Activated CD8-positive, alpha-beta memory T cell treated with anti-CD3 and anti-CD28 coated beads for 48 hours (primary cell): ENCODE measurements at places on chromosomes 5 and 9.

DNA sequence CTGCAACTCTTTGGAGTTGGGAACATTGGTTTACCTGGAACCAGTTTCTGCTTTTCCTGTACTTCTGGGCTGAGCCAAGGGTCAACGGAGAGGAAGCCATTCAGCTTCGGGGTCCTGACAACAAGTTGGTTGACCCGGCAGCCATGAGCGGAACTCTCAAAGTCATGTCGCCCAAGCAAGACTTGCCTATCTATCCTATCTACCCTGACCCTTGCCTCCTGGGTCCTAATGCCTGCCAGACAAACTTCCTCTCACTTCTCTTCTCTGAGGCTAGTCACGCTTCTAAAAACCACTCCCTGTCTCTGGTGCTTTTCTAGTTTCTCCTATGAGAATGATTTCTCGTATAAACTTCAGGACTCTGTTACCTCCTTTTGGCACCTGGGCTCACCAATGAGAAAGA is 44.7 kb upstream of the CRHBP start:
- DNase-seq = no peak

GRCh38 chr9:16825971-16826625 is 44.4 kb downstream of the BNC2 start:
- no peak for DNase-seq

- no peak for DNase-seq
Measured at GRCh38 chr5:148499452-148499851, 115.7 kb downstream of the FBXO38 start.

DNA sequence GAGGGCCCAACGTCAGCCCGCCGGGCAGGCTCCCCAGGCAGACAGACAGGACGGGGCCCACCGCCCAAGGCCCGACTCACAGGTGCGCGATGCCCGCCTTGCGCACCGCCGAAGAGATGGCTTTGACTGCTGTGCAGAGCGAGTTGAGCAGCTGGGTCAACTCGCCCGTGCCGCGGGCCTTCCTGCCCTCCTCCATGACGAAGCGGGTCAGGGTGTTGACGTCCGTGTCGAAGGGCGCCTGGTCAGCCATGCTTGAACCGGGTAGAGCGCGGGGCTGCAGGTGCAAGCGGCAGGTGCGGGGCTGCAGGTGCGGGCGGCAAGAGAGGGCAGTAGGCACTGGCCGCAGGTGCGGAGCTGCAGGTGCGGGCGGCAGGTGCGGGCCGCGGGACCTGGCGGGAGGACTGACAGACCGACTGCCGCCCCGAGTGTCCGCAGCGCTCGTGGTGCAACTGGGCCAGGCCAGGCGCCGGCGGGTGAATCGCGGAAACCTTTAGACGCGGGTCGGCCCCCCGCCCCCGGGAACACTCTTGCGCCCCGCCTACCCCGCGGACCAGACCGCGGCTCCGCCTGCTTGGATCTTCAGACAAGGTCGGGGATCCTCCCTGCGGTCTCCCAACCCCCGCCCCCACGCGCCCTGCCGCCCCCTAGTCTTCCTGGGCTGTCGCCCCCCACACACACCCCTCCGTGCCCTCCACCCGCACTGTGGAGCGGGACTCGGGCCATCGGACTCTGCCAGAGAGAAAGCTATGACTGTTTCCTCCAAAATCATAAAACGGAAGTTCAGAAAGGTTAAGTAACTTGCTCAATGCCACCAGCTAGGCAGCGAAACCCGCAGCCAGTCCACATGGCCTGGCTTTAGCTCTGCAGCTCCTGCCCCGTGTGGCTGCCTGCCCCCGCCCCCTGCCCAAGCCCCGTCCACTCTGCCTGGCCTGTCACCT is at the start of gene FBP1:
FBP1 (minus strand) TSS at position 458 of the 938 bp plus-strand sequence; CDS start at position 250, 208 bp downstream.
- no peak for DNase-seq

DNA sequence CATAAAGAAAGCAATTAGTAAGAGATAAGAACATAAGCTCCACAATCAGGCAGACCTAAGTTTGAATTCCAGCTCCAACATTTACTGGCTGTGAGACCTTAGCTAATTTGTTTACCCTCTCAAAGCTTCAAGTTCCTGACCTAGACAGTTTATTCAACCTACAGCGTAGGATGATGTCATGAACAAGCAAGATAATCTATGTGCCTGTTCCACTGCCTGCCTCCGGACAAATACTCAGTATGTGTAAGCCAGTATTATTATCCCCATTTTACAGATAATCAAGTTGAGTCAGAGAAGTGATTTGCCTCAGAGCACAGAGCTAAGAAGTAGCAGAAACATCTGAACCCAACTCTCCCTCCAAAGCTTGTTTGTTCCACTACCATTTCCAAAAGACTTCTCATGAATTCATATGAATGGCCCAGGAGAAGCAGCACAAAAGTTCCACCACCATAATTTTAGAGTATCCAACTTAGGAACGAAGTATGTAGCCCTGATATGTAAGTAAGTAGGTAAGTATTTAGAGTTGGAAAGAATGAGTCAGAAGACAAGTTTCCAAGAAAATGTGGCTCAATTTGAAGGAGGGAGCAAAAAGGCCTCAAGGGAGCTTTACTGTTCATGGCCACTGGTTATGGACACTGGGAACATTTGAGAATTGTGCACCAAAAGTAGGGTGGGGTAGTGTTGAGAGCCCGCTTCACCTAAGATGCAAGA is 398.2 kb downstream of the NFIB start:
- DNase-seq = no peak

- no peak for DNase-seq
Measured at GRCh38 chr5:36209664-36210063, 32.1 kb downstream of the NADK2 start.

GRCh38 chr5:13029211-13029610 is 915.3 kb downstream of the DNAH5 start:
- DNase-seq = no peak

GRCh38 chr5:63097286-63097685 is 518.7 kb downstream of the LRRC70 start:
- no peak for DNase-seq

DNA sequence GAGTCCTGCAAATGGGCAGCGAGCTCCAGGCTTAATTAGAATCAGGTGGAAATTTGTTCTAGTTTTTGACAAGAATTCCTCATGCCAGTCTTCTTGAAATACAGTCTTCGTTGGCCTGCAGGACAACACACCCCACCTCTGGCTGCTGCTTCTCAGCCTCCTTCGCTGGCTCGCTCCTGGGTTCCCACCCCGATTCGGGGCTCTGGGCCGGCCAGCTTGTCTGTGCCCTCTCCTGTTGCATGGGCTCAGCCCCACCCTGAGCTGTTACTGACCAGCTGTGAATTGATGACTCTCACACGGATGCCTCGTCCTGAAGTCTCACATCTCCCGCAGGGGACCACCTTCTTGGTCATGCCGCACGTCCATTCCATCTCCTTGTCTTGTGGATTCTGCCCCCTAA is 21.0 kb downstream of the PSD2 start:
- no peak for DNase-seq

DNA sequence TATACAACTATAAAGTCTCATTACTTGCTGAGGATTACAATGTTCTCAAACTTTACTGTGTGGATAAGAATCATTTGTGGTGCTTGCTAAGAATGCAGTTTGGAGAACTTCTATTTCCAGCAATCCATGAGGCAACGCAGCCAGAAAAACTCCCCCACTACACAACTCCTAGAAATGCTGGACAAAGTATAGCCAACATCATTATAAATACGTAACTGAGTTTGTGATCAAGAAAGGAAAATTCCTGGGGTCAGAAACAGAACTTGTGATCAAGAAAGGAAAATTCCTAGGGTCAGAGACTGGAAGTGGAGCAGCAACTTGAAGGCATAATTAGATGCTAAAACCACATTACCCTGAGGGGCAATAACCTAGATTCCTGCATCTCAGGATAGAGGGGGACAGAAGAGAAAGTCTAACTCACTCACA is 81.1 kb downstream of the MAT2B start:
- no peak for DNase-seq

DNA sequence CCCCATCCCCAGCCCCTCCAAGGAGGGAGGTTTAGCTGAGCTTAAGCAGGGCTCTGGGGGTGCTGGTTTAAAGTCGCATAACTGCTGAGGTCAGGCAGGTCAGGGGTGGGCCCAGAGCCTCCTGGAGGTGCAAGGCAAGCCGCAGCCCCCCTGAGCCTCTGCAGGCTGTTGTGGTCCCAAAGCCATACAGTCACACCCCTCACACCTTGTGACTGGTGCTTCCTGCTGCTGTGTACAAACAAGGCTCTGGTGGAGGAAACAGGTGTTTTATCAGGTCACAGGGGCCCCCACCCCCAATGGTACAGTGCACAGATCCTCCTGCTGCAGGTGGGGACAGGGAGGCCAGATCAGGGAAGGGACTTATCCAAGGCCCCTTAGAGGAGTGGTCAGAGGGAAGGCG is 8.0 kb downstream of the TCF7 start:
- no peak for DNase-seq

- no peak for DNase-seq
Measured at GRCh38 chr5:92927291-92927778, 653.7 kb downstream of the NR2F1-AS1 start.

DNA sequence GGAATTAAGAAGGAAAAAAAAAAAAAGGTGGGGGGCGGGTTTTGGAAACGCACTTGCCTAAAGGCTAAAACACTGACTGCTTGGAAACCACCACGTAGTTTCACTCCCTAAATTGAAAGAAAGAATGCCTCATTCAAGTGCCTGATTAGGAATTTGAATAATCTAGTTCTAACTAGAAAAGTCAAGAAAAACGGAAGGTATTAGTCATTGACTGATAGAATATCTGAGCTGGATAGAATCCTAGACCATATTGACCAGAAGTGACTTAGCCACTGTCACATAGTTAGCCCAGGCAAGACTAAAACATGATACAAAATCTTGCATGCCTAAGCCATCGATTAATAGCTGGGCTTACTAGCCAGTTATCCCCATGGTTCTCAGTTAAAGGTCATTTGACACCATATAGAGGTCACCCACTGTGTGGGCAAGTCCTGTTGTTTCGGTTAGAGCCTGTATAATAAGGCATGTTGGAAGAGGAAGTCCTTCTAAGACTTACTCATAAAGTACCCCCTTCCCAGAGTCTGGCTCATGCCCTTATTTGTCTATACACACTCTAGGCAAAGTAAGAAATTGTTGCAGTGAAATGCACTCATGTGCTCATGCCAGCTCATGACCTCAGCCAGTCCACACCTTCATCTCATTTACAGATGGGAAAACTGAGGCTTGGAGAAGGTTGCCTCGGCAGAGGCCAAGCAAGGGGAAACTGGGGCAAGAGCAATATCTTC is 40.2 kb downstream of the SH3RF2 start:
- DNase-seq = no peak

- no peak for DNase-seq
Measured at GRCh38 chr9:16031971-16032370, 479.1 kb downstream of the CCDC171 start.

- no peak for DNase-seq
Measured at GRCh38 chr5:67283988-67284487, 87.4 kb upstream of the CD180 start.

DNA sequence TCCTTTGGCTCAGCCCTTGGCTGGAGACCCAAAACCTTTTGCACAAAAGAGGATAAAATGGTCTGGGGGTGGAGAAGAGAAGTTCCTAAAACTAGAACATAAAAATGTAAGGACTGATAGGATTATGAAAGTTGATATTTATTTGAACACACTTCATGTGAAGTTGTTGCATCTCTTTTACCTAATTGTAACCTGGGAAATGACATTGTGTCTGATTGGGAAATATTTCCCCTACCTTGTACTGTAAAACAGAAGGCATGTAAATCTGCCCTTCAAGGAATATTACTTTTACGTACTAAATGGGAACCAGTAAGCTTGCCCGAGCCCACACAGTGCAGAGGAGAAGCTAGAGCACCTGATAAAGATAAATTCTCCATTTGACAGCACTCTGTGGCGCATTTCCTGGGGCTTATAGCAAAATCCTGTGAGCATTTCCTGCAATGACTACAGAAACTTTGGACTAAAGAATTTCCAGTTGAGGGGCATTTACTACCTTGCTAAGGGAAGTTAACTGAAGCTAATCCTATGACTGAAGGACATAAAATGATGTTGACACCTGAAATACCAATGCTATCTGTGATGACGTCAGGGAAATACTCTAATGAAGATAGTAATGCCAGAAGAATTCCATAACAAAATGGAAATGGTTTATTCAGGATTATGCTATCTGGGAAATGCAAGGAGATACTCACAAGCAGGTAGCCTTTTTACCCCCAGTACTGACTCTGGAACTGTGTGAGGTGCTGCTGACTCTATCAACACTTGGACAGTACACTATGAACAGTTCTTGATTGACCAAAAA is 78.3 kb upstream of the LIFR start:
- DNase-seq = no peak

DNA sequence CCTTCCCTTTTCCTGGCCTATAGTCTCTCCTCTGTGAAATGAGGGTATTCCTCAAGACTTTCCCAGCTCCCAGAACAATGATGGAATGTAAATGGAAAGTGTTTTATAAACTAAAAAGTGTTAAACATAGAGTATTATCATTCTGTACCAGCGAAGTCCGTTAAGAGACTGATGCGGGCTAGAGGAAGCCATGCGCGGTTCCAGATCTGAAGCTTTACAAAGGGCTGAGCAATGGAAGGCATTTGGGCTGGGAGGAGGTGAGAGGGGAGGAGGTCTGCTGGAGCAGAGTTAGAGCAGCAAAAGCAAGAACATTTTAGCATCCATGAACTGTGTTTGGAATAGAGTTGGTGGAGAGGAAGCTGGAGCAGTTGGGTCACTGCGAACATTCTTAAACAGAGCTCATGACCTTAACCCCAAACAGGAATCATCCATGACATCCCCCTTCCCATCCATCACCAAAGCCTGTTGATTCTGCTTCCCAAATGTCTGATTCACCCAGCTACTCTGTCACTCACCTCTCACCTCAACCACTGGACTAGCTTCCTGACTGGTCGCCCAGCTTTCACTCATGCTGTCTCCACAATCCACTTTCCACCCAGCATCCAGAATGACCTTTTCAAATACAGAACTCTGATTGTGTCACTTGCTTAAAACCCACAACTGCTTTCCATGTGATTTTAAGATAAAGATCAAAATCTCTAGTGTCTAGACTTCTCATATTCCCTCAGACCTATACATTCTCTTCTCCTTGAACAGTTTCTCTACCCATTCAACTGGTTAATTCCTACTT is 37.1 kb downstream of the CDK5RAP2 start:
- DNase-seq = no peak

- DNase-seq = no peak
Measured at GRCh38 chr5:143275512-143276363, 127.7 kb downstream of the NR3C1 start.

DNA sequence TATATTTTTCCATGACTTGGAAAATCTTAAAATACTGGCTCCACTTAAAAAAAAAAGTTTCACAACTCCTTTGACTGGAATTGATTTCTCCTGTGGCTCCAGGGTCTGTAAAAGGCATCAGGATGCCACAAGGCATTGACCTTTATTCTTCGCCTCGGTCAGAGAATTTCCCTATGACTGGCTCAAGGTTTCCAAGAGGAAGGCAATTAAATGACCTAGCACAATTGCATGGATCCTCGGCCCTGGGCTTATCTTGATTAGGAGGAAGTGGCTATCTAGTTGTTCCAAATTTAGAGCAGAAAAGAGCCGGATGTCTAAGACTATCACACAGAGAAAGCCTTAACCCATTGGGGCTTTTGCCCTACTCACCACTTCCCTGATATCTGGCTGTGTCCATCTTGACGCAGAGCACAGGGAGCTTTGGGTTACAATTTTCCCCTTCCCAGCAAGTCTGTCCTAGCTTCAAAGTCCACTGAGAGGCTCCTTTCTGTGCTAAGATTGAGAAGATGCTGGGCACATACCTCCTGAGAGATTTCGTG is 56.9 kb upstream of the COL15A1 start:
- no peak for DNase-seq
